ENCODE measurements at places on chromosomes 11 and 22.

GRCh38 chr22:38138961-38139360, 28.5 kb upstream of the BAIAP2L2 start:
- DNase-seq, result no peak

DNA sequence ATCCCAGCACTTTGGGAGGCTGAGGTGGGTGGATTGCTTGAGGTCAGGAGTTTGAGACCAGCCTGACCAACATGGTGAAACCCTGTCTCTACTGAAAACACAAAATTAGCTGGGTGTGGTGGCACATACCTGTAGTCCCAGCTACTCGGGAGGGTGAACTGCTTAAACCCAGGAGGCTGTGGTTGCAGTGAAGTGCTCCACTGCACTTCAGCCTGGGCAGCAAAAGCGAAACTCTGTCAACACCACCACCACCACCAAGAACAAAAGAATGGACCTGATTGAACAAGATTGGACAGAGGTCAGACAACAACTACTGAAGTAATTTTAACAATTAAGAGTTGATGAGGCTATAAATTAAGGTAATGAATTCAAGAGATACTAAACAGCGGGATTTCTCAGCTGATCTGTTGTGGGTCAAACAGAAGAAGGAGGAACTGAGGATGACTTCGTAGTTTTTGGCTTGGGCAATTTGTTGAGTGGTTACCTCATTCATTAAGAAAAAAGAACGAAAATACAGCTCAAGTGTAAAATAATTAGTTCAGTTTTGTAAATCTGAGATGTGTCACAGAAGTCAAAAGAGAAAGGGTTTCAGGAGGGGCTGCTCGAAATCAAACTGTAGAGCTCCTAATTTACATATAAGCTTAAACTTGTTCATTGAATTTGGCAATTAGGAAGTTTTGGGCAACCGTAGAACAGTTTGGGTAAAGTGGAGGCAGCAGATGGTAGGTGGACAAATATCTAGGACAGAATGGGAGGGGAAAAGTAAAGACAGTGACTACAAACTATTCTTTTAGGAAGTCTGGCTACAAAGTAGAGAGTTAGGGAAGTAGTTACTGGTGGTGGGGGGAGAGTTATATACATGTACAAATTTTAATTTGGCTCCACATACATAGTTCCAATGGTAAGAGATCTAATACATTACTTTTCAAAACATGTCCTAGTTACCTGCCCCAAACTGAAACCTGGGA, 4.5 kb downstream of the IL18 start:
- no peak for DNase-seq

GRCh38 chr11:58968251-58968711, 29.0 kb downstream of the GLYATL1 start:
- no peak for DNase-seq

DNA sequence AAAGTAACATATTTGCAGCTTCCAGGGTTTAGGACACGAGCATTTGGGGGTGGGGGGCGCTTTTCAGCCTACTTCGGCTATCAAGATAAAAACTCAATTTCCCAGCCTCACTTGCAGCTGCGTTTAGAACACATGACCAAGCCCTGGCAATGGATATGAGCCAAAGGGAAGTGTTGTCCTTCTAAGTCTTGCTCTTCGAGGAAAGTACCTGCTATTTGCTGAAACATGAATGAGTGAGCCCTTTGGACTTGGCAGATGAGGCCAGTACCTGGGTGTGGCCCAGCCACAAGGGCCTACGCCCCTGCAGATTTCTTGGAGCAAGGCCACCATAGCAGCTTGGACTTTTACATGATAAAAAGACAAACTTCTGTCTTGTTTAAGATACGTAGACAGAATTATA, 60.2 kb upstream of the SORL1 start:
- no peak for DNase-seq

DNA sequence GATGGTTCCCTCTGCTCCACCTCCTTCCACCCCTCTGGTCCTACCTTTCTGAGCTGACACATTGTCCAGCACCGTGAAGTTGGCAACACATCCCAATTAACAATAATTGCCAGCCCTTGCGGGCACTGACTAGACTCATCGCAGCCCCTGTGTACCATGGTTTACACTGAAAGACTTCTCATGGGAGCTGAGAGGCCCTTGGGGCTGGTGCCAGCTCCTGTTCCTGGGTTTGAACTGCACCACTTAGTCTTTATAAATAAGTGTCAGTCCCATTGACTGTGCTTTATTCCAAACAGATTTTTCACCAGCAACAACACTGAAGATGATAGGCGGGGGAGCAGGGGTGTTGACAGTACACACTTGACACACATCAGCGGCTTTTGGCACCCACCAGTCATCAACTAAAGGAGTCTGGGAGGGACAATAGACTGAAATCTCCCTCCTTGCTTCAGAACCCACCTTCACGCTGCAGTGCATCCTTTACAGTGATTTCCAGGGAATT, 447.3 kb downstream of the NTM start:
- no peak for DNase-seq

- no peak for DNase-seq
Measured at GRCh38 chr22:27382947-27383346, 418.6 kb downstream of the MN1 start.

- no peak for DNase-seq
Measured at GRCh38 chr11:72759468-72759985, 7.3 kb upstream of the ARAP1 start.

- no peak for DNase-seq
Measured at GRCh38 chr11:117488996-117489952, 161.6 kb downstream of the CEP164 start.

GRCh38 chr11:36330411-36330810, 34.3 kb downstream of the PRR5L start:
- DNase-seq, result no peak

DNA sequence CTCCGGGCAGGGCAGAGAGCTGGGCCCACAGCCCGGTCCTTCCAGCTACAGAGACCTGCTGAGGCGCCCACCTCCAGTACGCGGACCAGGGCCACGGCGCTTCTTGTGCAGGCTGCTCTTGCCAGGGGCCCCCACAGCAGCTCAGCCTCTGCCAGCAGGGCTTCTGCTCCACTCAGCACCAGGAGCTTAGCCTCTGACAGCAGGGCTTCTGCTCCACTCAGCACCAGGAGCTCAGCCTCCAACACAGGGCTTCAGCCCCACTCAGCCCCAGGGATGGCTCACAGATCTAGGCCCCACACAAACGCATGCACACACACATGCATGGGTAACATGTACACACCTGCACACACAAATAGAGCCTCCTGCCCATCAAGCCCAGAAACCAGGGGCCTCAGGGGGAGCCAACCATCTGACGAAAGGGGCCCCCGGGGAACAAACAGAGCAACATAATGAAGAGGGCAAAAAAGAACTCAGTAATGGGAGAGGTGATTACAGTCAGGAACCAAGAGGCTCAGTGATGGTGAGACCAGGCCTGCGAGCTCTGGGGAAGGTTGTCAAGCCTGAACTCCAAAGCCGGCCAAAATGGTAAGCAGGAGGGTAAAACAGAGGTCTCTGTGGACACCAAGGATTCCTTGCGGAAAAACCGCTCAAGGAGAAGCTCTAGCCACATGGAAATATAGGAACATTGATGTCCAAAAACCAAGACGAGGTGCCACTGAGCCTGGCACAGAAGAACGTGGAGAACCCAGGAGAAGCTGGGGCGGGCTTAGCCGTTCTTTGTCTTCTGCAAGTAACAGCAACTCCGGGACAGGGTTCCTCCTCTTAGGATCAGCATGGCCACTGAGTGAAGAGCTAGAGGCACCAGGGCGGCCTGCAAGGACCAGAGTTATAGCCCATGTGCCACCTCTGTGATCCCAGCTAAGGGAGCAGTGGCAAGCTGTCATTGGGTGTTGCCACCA, 46.5 kb downstream of the GNB1L start:
- no peak for DNase-seq

GRCh38 chr11:28537822-28538221, 429.6 kb downstream of the METTL15 start:
- no peak for DNase-seq

- DNase-seq, result no peak
Measured at GRCh38 chr11:73384872-73385689, 8.9 kb downstream of the RELT start.

DNA sequence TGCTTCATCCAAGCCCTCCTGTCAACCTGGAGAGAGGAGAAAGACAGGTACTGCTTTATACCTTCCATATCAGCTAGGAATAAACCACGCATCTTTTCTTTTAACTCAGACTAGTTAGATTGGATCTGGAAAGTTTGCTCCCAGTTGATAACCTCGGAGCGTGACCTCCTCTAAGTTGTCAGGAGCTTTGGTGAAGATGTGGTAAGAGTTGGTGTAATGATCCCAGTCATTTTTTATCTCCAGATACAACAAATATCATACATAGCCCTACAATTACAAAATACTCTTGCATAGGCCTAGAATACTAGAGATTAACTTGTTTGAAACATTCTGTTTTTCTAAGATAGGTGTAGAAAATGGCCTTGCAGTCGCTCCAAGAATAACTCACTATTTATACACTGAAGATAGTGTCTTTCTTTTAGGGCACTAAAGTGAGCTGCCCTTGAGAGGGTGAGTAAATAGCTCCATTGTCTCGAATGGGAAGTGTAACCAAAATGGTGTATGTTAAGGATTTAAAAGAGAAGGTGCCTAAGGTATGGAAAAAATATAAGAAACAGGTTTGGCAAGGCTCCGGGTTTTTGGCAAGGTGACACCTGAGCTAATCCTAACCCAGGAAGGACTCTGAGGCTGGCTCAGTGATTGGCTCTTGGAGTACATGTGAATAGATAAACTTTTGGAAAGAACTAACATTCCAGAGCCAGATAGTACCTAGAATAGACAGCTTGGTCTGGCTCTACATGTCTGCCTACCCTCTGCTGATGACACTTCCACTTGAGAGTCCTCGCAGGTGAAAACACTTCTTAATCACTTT, 59.4 kb downstream of the GLYATL1 start:
- DNase-seq, result no peak

DNA sequence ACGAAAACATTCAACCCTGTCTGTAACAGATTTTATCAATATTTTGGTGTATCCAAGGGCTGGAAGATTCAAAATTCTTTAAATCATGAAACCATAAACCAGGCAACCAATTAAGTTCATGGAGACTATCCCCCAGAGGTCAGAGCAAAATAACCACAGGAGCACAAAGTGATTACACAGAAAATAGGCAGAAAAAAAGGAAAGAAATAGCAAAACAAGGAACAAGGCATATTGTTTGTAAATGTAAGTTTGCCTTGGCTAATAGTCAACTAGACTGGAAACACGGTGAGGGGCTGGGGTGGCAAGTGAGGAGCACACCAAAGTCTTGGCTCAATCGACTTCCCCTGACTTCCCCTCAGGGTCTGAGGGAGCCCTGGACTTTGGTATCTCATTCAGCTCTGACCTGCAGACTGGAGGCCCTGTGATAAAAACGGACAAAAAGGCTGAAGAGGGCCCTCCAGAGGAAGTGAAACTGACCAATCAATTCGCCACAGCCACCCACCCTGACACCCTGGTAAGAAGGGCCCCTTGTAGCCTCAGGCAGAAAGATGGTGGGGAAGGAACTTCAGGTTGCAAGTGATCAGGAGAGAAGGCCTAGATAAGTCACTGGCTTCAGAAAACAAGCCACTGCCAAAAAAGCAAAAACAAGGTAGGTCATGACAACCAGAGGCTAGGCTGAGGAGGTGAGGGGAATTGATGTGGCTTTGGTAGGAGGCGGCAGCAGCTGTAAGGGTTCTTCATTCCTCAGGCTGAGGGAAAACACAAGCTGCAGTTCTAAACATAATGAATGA, 1.8 kb downstream of the SIK3 start:
- peak; percentile 11 for DNase-seq

GRCh38 chr11:70490208-70490607, 91.9 kb downstream of the CTTN start:
- DNase-seq, result no peak

- DNase-seq, result no peak
Measured at GRCh38 chr11:113014262-113015097, 53.3 kb downstream of the NCAM1 start.

GRCh38 chr11:567011-567628, 6.3 kb downstream of the RASSF7 start:
- no peak for DNase-seq

DNA sequence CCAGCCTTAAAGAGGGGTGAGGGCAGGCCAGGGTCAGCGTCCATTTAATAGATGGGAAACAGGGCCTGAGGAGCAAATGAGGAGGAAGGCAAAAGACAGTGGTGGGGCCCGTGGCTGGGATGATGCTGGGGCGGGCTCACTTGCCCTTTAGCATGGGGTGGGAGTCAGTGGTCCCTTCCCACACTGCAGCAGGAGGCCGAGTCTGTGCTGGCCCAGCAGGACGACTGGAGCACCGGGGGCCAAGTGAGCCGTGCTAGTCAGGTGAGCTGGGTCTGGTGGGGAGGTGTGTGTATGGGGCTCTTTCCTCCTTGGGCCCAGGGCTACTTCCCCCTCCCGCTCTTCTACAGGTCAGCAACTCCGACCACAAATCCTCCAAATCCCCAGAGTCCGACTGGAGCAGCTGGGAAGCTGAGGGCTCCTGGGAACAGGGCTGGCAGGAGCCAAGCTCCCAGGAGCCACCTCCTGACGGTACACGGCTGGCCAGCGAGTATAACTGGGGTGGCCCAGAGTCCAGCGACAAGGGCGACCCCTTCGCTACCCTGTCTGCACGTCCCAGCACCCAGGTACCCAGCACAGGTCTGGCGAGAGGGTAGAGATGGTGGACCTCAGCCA, 12.8 kb downstream of the SCYL1 start:
- DNase-seq, result no peak

DNA sequence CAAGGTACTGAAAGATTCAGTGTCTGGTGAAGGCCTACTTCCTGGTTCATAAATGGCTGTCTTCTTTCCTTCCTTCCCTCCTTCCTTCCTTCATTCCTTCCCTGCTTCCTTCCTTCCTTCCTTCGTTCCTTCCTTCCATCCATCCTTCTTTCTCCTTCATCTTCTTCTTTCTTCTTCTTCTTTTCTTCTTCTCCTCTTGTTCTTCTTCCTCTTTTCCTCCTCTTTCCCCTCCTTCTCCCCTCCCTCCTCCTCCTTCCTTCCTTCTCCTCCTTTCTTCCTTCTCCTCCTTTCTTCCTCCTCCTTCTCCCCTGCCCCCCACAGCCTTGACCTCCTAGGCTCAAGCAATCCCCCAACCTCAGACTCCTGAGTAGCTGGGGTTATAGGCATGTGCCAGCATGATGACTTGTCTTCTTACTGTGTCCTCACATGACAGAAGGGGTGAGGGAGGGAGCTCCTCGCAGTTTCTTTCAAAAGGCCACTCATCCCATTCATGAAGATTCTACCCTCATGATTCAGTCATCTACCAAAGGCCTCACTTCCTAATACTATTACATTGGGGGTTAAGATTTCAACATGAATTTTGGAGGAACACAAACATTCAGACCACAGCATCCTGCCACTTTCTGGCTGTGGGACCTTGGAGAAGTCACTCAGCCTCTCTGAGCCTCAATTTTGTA, 22.6 kb upstream of the CCDC134 start:
- no peak for DNase-seq

GRCh38 chr22:17366830-17367229, 2.4 kb upstream of the CECR2 start:
- DNase-seq, result peak; percentile 37

- no peak for DNase-seq
Measured at GRCh38 chr11:67413266-67413849, 2.1 kb upstream of the CARNS1 start.
